Daoy (cell line): ENCODE measurements at places on chromosomes 16 and 17.

GRCh38 chr17:12301551-12301950 lies 280.9 kb downstream of the MAP2K4 start:
- no peak for DNase-seq

- DNase-seq: peak; percentile 24
Measured at GRCh38 chr17:4304417-4305027, 40.7 kb upstream of the ANKFY1 start.

GRCh38 chr16:58449768-58450167 lies 50.2 kb upstream of the NDRG4 start:
- no peak for DNase-seq

GRCh38 chr17:45296833-45297124 lies 20.0 kb downstream of the MAP3K14 start:
- DNase-seq: no peak

DNA sequence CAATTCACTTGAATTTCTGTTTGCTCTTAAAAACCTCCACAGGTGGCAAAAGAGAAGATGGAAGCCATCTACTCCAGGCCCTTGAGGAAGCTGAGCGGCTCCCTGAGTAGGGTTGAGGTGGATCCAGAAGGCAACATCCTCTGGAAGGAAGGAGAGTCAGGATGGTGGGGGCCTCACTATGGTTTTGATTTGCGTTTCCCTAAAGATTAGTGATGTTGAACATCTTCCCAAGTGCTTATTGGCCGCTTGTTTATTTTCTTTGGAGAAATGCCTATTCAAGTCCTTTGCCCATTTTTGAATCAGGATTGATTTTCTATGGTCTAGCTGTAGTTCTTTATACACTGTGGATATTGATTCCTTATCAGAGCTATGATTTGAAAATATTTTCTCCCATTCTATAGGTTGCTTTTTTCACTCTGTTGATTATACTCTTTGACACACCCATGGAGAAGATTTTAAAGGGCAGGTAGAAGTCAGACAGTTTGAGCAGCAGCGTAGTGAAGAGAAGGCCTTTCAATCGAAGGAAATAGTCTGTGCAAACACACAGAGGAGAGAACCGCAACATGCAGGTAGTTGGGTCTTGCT lies 58.6 kb downstream of the WSB1 start:
- no peak for DNase-seq

- DNase-seq: no peak
Measured at GRCh38 chr17:2602597-2603017, 9.2 kb downstream of the PAFAH1B1 start.

DNA sequence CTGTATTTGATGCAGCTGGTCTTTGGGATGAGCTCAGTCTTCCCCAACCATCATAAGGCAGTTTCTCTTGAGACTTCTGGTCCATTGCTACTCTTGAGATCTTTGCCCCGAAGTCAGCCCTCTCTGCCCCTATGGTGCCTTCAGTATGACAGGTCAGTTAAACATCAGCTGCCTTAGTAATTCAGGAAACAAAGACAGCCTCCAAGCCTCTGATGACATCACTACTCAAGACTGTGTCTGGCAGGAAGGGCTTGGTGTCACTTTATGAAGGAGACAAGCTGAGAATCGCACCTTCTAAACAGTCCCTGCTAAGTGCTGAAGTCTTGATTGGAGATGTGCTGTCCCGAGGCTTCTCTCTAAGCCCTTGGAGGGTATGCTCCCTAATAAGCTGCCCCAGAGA lies 104.9 kb upstream of the TBX2 start:
- DNase-seq: peak; percentile 51

GRCh38 chr16:57140931-57141668 lies 44.7 kb downstream of the PSME3IP1 start:
- no peak for DNase-seq
